ENCODE measurements at places on chromosomes 1 and 21. TPM values are rescaled to one million over a fixed set of nuclear protein-coding genes. Genes with fewer than 3 reads are reported as not detected.

- no peak for DNase-seq
- H3K27me3 ChIP-seq = no peaks in the 10 kb centered on the region
- H3K27ac ChIP-seq = no peak overlapping the region
- no peaks in the 10 kb centered on the region for H3K36me3 ChIP-seq
- no peak overlapping the region for H3K4me3 ChIP-seq
Measured at GRCh38 chr1:225635649-225636048, 17.3 kb downstream of the ENAH start.

DNA sequence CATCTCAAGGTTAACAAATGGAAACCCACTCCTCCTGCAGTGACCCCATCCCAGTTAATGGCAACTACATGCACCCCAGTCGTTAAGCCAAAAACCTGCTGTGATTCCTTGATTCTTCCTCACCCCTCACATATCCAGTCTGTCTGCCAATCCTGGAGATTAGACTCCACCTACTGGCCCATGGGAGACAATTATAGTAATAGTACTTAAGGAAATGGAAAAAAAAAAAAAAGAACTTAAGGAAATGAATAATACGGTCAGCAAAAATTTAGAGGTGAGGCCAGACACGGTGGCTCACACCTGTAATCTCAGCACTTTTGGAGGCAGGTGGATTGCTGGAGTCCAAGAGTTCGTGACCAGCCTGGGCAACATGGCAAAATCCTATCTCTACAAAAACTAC is 7.0 kb downstream of the NOL9 start:
- H3K4me3 ChIP-seq = no peak overlapping the region
- no peak for DNase-seq
- H3K27me3 ChIP-seq = no peaks in the 10 kb centered on the region
- H3K27ac ChIP-seq = no peak overlapping the region

DNA sequence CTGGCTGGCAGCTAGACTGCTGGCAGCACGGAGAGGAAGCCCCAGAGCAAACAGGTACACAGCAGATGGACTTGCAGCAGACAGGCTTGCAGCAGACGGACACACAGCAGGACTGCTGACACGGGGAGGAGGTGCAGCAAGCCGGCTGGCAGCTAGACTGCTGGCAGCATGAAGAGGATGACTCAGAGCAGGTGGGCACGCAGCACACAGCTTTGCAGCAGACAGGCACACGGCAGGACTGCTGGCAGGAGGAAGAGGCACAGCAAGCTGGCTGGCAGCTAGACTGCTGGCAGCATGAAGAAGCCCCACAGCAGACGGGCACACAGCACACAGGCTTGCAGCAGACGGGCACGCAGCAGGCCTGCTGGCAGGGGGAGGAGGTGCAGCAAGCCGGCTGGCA is 498 bp downstream of the KRTAP10-2 start:
- H3K4me3 ChIP-seq = no peak overlapping the region
- H3K36me3 ChIP-seq = no peaks in the 10 kb centered on the region
- H3K4me1 ChIP-seq = no peaks in the 10 kb centered on the region
- H3K27ac ChIP-seq = no peak overlapping the region
- no peaks in the 10 kb centered on the region for H3K27me3 ChIP-seq

DNA sequence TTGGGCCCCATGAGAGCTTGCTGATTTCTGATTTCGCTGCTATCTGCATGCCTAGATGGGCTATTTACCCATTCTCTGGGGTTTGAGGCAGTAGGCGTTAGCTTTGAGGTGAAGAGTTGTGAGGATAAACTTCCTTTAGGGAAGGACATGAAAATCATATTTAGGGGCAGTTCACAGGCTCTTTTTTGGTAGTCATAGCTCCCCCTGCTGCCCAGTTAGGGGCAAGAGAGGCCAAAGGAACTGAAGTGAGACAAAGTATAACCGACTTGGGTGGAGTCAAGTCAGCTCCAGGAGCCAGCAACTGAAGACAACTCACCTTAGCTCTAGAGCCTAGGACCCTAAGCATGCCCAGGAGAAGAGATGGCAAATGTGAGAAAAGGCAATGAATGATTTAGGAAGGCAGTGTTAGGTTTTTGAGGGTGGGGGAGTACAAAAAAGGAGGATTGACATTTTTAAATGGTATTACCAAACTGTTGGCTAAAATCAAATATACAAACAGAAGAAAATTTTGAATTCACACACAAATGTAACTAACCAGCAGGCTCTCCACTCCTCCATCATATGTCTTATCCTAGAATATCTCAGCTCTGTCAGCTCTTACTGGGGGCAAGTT is 625.2 kb downstream of the LMO4 start:
- peaks cover 30% of the 10 kb centered on the region for H3K4me1 ChIP-seq
- H3K27ac ChIP-seq = no peak overlapping the region
- no peak overlapping the region for H3K4me3 ChIP-seq

GRCh38 chr1:236064674-236065508 is at the start of gene NID1:
Gene NID1 (minus strand): TSS chr1:236065090. CDS start chr1:236065079, 11 bp downstream.
- H3K4me3 ChIP-seq = peak within 1 kb of the TSS; percentile 31
- DNase-seq = peak; percentile 61
- no peaks in the 10 kb centered on the region for H3K36me3 ChIP-seq
- peak within 1 kb of the TSS; percentile 87 for H3K27ac ChIP-seq
- no peaks in the 10 kb centered on the region for H3K27me3 ChIP-seq

GRCh38 chr1:153261281-153262069 is 2.0 kb downstream of the LORICRIN start:
- peak; percentile 18 for DNase-seq
- no peak overlapping the region for H3K27ac ChIP-seq
- peaks cover 14% of the 10 kb centered on the region for H3K4me1 ChIP-seq
- H3K27me3 ChIP-seq = peaks cover 26% of the 10 kb centered on the region
- no peaks in the 10 kb centered on the region for H3K36me3 ChIP-seq

GRCh38 chr1:27970401-27970800 is 10.6 kb downstream of the XKR8 start:
- peaks cover 17% of the 10 kb centered on the region for H3K36me3 ChIP-seq
- peak overlapping the region; percentile 46 for H3K27ac ChIP-seq
- H3K4me3 ChIP-seq = no peak overlapping the region
- no peaks in the 10 kb centered on the region for H3K27me3 ChIP-seq
- peaks cover 24% of the 10 kb centered on the region for H3K4me1 ChIP-seq
- DNase-seq = no peak

DNA sequence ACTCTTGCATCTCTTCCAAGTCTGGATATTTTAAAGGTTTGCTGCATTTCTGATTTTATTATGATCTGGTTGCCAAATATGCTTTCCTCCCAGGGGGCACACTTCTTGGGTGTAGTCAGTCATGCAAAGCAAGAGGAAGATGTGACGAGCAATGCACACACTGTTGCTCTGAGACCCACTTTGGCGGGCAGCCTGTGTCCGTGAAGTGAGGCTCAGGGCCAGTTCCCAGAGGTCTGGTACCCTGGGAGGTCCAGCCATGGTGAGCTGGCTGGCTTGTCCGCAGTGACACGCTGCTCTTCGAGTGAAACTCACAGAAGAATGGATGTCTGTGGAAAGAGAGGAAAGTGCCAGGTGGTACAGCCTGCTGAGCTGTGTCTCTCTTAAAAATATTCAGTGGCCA is 52.8 kb upstream of the EDN2 start:
- H3K4me3 ChIP-seq = no peak overlapping the region
- H3K27ac ChIP-seq = peak overlapping the region; percentile 84
- H3K36me3 ChIP-seq = no peaks in the 10 kb centered on the region
- no peaks in the 10 kb centered on the region for H3K27me3 ChIP-seq

- H3K4me3 ChIP-seq = no peak overlapping the region
- H3K27me3 ChIP-seq = no peaks in the 10 kb centered on the region
- no peak overlapping the region for H3K27ac ChIP-seq
- H3K4me1 ChIP-seq = no peaks in the 10 kb centered on the region
- no peak for DNase-seq
Measured at GRCh38 chr1:58497499-58497898, 49.0 kb downstream of the OMA1 start.

GRCh38 chr1:155209312-155209721 is 822 bp downstream of the MTX1 start:
- H3K27me3 ChIP-seq = no peaks in the 10 kb centered on the region
- no peaks in the 10 kb centered on the region for H3K36me3 ChIP-seq
- peaks cover 23% of the 10 kb centered on the region for H3K4me1 ChIP-seq
- no peak for DNase-seq
- H3K27ac ChIP-seq = peak overlapping the region; percentile 99
- peak overlapping the region; percentile 98 for H3K4me3 ChIP-seq

GRCh38 chr21:45859762-45860357 is 121.7 kb upstream of the COL6A1 start:
- H3K4me1 ChIP-seq = no peaks in the 10 kb centered on the region
- H3K27ac ChIP-seq = no peak overlapping the region
- no peaks in the 10 kb centered on the region for H3K27me3 ChIP-seq
- H3K36me3 ChIP-seq = no peaks in the 10 kb centered on the region

DNA sequence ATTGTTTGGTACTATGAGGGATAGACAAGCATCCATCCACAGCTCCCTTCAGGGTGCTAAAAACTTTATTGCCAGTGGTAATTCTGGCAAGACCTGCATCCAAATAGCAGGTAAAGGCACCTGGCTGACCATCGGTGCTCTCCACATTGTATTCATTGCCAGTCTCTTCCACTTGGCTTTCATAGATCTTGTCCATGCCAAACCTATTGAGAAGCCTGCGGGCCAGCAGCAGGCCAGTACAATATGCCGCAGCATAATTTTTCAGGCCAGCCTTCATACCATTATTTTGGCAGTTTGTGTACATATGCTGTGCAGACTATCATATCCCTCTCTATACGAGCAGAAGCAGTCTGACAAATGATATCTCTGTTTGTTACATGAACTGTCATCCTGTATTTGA is 70.2 kb downstream of the SWT1 start:
- H3K4me3 ChIP-seq = no peak overlapping the region
- no peaks in the 10 kb centered on the region for H3K36me3 ChIP-seq
- DNase-seq = no peak
- no peaks in the 10 kb centered on the region for H3K27me3 ChIP-seq

DNA sequence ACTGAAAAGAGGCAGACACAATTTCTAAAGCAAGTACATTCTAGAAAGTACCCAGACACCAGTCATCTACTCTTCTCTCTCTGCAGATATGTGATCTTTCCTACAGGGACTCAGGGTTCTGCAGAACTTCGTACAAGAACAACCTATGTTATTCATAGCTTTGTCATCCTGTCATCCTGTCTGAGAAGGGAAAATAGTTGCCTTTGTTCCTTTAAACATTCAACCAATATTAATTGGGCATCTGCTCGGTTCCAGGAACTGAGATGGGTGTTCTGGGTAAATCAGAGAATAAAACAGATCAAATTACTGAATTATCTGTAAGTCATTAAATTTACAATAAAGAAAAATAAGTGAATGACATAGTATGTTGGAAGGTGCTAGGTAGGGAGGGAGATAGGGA is 504.9 kb downstream of the MATN1 start:
- no peaks in the 10 kb centered on the region for H3K36me3 ChIP-seq
- H3K27me3 ChIP-seq = no peaks in the 10 kb centered on the region
- DNase-seq = no peak
- H3K4me3 ChIP-seq = no peak overlapping the region
- no peak overlapping the region for H3K27ac ChIP-seq
- H3K4me1 ChIP-seq = no peaks in the 10 kb centered on the region

GRCh38 chr1:183586926-183587325 is 3.3 kb downstream of the NCF2 start:
- H3K4me3 ChIP-seq = no peak overlapping the region
- DNase-seq = no peak
- no peaks in the 10 kb centered on the region for H3K36me3 ChIP-seq
- no peaks in the 10 kb centered on the region for H3K27me3 ChIP-seq

GRCh38 chr1:15577691-15578090 is 7.2 kb downstream of the AGMAT start:
- H3K27ac ChIP-seq = no peak overlapping the region
- H3K4me3 ChIP-seq = no peak overlapping the region
- DNase-seq = no peak
- H3K27me3 ChIP-seq = no peaks in the 10 kb centered on the region
- H3K36me3 ChIP-seq = no peaks in the 10 kb centered on the region

DNA sequence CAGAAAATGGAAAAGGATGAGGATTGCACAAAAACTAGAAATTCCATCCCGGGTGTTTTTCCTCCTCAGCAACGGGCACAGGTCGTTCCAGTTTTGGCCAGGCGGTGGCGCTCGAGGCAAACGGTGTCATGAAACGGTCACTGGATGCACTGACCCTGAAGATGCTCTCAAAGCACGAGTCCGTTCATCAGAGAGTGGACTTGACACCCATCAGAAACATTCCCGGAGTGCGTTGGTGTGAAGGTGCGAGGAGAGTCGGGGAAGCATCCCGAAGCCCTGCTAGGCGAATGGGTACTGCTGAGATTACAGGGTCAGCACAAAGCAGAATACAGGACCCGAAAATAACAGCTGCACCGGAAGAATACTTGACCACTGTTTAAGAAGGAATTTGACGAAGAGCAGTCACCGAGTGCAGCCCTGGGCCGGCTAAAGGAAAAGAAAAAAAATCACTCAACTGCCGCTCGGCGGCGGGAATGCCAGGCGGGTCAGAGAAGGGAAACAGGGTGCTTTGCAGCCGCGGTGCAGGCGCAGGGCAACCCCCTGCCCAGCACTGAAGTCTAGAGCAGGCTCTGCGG is 71.7 kb upstream of the ETS2 start:
- DNase-seq = peak; percentile 88
- H3K36me3 ChIP-seq = no peaks in the 10 kb centered on the region
- H3K27me3 ChIP-seq = no peaks in the 10 kb centered on the region
- H3K4me3 ChIP-seq = peak overlapping the region; percentile 0
- peaks cover 7% of the 10 kb centered on the region for H3K4me1 ChIP-seq
- peak overlapping the region; percentile 44 for H3K27ac ChIP-seq

GRCh38 chr1:74280642-74281396 is 45.6 kb downstream of the TNNI3K start:
- no peak for DNase-seq
- H3K27ac ChIP-seq = no peak overlapping the region
- no peak overlapping the region for H3K4me3 ChIP-seq

DNA sequence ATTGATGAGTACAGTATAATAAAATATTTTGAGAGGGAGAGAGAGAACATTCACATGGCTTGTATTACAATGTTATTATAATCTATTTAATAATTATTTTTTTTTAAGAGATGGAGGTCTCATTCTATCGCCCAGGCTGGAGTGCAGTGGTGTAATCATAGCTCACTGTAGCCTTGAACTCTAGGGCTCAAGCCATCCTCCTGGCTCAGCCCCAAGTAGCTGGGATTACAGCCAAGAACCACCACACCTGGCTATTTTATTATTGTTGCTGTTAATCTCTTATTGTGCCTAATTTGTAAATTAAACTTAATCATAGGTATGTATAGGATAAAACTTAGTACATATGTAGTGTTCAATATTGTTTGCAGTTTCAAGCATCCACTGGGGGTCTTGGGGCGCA is 57.8 kb downstream of the HS2ST1 start:
- no peak overlapping the region for H3K4me3 ChIP-seq
- DNase-seq = peak; percentile 29
- no peaks in the 10 kb centered on the region for H3K27me3 ChIP-seq
- H3K27ac ChIP-seq = no peak overlapping the region
- H3K36me3 ChIP-seq = no peaks in the 10 kb centered on the region

- H3K27me3 ChIP-seq = no peaks in the 10 kb centered on the region
- H3K27ac ChIP-seq = no peak overlapping the region
- H3K36me3 ChIP-seq = no peaks in the 10 kb centered on the region
- H3K4me3 ChIP-seq = no peak overlapping the region
Measured at GRCh38 chr1:69233463-69233862, 334.3 kb upstream of the LRRC7 start.

The CR1L gene
- not detected for total RNA-seq

The FNDC10 gene
- total RNA-seq = 1.0 TPM

The NHLH1 gene
- total RNA-seq = not detected

The TDRD5 gene
- 1.2 TPM for total RNA-seq

The LCE1C gene
- total RNA-seq = not detected

The LIPI gene
- total RNA-seq = not detected

The OPTC gene
- not detected for total RNA-seq
